ENCODE measurements at places on chromosomes 2 and 18. TPM values are rescaled to one million over a fixed set of nuclear protein-coding genes. Genes with fewer than 3 reads are reported as not detected.

The C1QL2 gene
- 0.20 TPM for total RNA-seq

The TFCP2L1 gene
- 0.05 TPM for total RNA-seq

The COL4A3 gene
- total RNA-seq: not detected

The FOXI3 gene
- total RNA-seq: 0.60 TPM

The LHCGR gene
- total RNA-seq: not detected

The MCFD2 gene
- 161 TPM for total RNA-seq

The WNT6 gene
- 2.6 TPM for total RNA-seq

The CLIP4 gene
- total RNA-seq: 18.4 TPM

DNA sequence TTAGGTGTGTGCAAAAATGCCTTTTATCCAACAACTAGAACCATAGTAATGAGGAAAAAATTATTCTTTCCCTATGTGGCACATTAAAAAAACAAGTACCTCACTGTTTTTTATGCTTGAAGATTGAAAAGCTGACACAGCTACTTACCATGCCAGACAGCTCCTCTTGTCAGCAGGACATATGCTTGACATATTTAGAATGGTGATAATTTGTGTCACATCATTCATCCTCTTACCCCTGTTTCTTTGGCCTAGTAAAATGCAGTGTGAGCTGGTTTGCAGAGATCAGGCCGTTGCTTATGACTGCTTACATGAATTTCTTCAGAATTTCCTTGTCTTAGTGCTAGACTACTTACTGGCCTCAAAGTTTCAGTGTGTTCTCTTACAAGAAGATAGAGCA lies 869.9 kb downstream of the LRP1B start:
- H3K27me3 ChIP-seq: no peaks in the 10 kb centered on the region
- no peak overlapping the region for H3K4me3 ChIP-seq
- no peaks in the 10 kb centered on the region for H3K36me3 ChIP-seq
- H3K27ac ChIP-seq: no peak overlapping the region

DNA sequence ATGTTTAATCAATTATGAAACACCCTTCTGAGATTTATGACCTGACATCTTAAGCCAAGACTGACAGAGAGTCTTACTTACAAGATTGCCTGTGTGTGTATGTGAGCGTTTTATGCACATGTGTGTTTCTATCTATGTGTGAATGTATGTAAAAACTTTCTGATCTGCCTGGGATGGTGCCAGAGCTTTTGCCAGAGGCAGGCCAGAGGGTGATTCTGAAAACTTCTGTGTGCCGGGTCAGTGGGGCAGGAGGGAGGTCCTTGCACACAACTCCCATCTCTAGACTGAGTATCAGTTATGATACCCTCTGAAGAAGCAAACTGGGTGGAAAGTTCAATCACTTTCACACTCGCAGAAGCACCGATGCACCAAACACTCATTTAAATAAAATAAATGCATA lies 335.0 kb upstream of the NT5C1B start:
- H3K4me1 ChIP-seq: peaks cover 18% of the 10 kb centered on the region
- H3K27me3 ChIP-seq: no peaks in the 10 kb centered on the region
- no peaks in the 10 kb centered on the region for H3K36me3 ChIP-seq
- no peak overlapping the region for H3K4me3 ChIP-seq
- no peak overlapping the region for H3K27ac ChIP-seq
- DNase-seq: no peak

GRCh38 chr2:191204433-191204832 lies 40.8 kb upstream of the MYO1B start:
- DNase-seq: no peak
- no peaks in the 10 kb centered on the region for H3K27me3 ChIP-seq
- H3K36me3 ChIP-seq: no peaks in the 10 kb centered on the region
- H3K4me3 ChIP-seq: no peak overlapping the region
- no peak overlapping the region for H3K27ac ChIP-seq

DNA sequence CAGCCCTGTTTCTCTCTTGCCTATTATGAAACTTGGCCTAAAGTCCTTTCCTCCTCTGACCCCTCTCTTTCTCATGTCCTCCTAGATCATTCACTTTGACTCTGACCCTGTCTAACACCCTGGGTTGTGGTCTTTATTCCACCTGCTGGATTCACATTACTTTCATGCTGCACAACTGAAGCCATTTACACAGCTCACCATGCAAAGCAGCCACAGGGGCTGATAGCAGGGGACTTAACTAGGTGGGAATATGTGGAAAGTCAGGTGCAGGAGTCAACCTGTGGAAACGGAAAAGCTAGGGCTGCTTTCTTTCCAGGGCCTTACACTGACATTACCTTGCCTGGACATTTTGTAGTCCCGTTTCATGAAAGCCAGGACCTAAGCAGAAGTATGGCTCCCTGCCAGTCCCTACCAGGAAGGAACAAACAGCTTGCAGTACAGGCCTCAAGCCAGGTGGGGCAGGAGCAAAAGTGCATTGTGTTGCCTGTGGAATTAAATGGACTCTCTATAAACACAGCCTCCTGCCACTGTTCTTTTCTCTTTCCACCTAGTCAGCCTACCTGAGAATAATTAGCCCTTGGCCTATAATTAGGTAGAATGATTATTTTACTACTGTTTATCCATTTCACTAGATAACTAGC lies 11.8 kb downstream of the MAPRE3 start:
- no peaks in the 10 kb centered on the region for H3K27me3 ChIP-seq
- H3K4me3 ChIP-seq: no peak overlapping the region
- peaks cover 10% of the 10 kb centered on the region for H3K4me1 ChIP-seq
- peak; percentile 37 for DNase-seq
- H3K27ac ChIP-seq: no peak overlapping the region

DNA sequence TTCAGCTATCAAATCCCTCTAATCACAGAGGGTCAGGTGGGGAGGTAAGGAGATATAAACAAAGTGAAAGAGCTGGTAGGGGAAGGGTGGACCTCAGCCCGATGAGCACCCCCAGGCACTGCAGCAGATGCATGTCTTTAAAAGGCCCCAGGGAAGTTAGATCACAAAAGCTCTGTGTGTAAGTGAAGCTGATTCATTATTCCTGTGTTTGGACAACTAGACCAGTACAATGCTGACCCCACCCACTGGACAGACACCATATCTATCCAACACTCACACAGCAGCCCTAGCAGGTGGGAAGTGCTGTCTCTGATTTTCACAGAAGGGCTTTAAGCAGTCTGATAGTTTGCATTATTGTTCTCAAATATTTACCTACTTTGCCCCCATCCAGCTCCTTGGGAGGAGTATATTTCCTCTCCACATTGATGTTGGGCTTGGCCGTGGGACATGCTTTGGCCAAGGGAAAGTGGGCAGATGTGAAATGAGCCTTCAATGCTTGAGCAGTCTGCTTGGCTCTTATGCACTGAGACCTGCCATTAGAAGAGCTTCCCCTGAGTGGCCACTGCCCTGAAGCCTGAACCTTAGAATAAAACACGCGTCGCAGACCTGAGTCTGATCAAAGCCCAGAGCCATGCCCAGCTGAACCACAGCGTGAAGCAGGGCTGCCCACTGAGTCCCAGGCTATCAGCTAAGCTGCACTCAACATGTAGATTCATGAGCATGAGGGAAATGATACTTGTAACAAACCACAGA lies 111.4 kb downstream of the COPS8 start:
- no peaks in the 10 kb centered on the region for H3K27me3 ChIP-seq
- H3K36me3 ChIP-seq: no peaks in the 10 kb centered on the region
- peaks cover 48% of the 10 kb centered on the region for H3K4me1 ChIP-seq
- peak; percentile 80 for DNase-seq
- H3K4me3 ChIP-seq: no peak overlapping the region

DNA sequence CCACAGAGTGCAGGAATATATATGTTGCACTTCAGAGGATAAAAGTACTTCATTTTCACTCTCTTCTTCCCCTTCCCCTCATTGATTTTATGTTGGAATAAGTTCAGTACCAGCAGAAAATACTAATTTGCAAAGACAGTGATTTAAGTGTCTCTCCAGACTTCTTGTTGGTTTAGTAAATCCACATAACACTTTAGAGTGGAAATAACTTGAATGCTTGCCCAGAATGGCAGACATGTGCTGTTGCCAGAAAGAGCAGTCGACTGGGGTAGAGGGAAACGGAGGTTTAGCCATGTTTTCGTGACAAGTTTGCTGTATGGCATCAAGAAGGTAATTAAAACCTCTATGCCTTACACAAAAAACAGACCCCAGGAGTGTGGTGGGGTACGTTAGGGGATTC lies 246.0 kb upstream of the CXCR4 start:
- H3K36me3 ChIP-seq: no peaks in the 10 kb centered on the region
- H3K27ac ChIP-seq: no peak overlapping the region
- H3K4me3 ChIP-seq: no peak overlapping the region
- H3K27me3 ChIP-seq: no peaks in the 10 kb centered on the region
- no peaks in the 10 kb centered on the region for H3K4me1 ChIP-seq
- peak; percentile 41 for DNase-seq

DNA sequence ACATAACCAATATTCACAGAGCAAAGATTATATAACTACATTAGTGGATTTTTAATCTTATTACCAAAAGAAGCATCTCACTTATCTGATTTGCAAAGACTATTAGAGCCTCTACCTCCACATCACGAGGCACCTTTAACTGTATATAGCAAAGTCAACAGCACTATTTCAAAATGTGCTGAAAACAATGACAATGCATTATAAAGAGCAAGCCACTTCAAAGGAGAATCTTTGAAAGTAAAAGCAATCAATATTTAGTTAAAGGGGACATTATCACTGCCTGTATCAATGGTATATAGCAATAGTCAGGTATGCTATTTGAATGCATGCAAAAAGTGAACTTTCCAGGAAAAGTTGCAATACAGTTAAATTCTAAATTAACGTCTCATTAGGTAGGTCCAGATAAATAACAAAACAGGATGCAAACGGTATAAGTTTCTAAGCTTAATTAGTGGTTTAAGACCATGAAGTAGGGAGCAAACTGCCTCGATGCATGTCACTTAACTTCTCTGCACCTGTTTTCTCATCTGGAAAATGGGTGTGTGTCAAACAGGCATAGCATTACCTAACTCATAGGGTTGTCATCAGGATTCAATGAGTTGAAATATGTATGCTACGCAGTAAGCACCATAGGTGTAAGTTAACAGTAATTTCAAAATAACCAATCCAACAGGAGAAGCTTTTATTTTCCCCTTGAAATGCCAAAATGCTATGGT lies 31.6 kb downstream of the ATL2 start:
- no peak overlapping the region for H3K27ac ChIP-seq
- DNase-seq: no peak
- peaks cover 5% of the 10 kb centered on the region for H3K36me3 ChIP-seq
- H3K27me3 ChIP-seq: no peaks in the 10 kb centered on the region

GRCh38 chr2:183465048-183465447 lies 340.8 kb downstream of the NUP35 start:
- H3K4me3 ChIP-seq: no peak overlapping the region
- H3K27me3 ChIP-seq: no peaks in the 10 kb centered on the region
- no peaks in the 10 kb centered on the region for H3K4me1 ChIP-seq

DNA sequence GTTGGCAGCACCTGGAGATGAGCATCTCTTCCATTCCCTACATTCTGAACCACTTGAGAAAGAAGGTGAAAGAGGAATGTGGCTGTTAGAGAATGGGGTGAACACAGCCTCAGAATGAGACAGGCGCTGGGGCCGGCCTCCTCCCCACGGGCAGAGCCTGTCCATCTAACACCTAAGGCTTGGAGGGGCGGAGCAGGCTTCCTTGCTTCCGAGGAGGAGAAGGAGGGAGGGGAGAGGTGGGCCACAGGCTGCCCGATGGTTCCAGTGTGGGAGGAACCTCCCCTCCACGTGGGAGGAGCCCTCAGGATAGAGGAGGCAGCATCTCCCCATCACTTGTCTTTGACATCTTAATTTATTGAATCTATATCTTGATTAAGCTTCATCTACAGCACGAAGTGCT lies 68.6 kb downstream of the CIB4 start:
- no peak for DNase-seq
- no peak overlapping the region for H3K4me3 ChIP-seq
- H3K27me3 ChIP-seq: peaks cover 33% of the 10 kb centered on the region
- H3K27ac ChIP-seq: no peak overlapping the region
- H3K36me3 ChIP-seq: no peaks in the 10 kb centered on the region
- H3K4me1 ChIP-seq: no peaks in the 10 kb centered on the region

DNA sequence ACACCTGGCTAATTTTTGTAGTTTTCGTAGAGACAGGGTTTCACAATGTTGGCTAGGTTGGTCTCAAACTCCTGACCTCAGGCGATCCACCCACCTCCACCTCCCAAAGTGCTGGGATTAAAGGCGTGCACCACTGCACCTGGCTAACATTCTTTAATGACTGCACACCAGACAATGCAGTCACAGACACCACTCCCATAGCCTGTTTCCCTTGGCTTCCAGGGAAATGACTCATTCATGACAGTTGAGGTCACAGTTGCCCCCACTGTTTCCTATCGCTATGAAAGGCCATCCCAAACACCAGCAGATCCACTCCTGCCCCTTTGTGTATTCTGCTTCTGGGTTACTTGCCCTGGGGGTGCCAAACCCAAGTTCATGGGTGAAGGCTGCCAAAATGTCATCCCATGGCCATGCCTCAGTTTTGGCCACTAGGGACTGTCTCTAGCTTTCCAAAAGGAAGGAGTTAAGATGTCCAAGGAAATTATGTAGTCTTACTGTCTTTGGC lies 8.7 kb downstream of the CHMP1B start:
- H3K36me3 ChIP-seq: no peaks in the 10 kb centered on the region
- H3K4me1 ChIP-seq: peaks cover 41% of the 10 kb centered on the region
- no peaks in the 10 kb centered on the region for H3K27me3 ChIP-seq

GRCh38 chr2:44358503-44358902 lies 2.8 kb downstream of the PREPL start:
- H3K27me3 ChIP-seq: no peaks in the 10 kb centered on the region
- no peak overlapping the region for H3K4me3 ChIP-seq
- DNase-seq: peak; percentile 73
- H3K4me1 ChIP-seq: peaks cover 12% of the 10 kb centered on the region

DNA sequence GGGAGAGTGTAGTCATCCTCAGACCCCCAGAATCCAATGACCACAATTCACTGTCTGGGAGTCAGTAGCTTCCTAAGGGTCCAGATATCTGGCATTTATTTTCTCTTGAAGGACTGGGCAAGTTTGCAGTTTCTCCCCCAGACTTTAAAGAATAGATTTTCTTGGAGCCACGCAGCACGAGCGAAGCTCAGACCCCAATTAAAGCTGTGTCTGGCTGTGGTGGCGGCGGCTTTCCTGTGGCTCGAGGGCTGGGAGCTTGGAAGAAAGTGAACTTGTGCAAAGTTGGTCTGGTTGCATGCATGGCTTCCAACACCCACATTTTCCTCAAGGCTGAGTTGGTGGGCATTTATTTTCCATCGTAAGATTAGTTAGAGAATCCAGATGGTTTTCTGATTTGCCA lies 105.0 kb downstream of the ACKR3 start:
- peaks cover 17% of the 10 kb centered on the region for H3K4me1 ChIP-seq
- H3K27me3 ChIP-seq: no peaks in the 10 kb centered on the region
- no peaks in the 10 kb centered on the region for H3K36me3 ChIP-seq
- no peak for DNase-seq

- no peak overlapping the region for H3K27ac ChIP-seq
- H3K36me3 ChIP-seq: no peaks in the 10 kb centered on the region
- H3K4me1 ChIP-seq: peaks cover 6% of the 10 kb centered on the region
- DNase-seq: no peak
- H3K27me3 ChIP-seq: no peaks in the 10 kb centered on the region
Observed at GRCh38 chr2:84482603-84483002, 23.5 kb upstream of the SUCLG1 start.

- no peak overlapping the region for H3K4me3 ChIP-seq
- no peaks in the 10 kb centered on the region for H3K4me1 ChIP-seq
- H3K36me3 ChIP-seq: no peaks in the 10 kb centered on the region
- no peak overlapping the region for H3K27ac ChIP-seq
- H3K27me3 ChIP-seq: no peaks in the 10 kb centered on the region
Observed at GRCh38 chr2:126715111-126715510, 59.2 kb downstream of the GYPC start.

- H3K4me3 ChIP-seq: no peak overlapping the region
- no peak for DNase-seq
- no peaks in the 10 kb centered on the region for H3K36me3 ChIP-seq
- no peaks in the 10 kb centered on the region for H3K27me3 ChIP-seq
- no peak overlapping the region for H3K27ac ChIP-seq
Observed at GRCh38 chr2:217055624-217056023, 195.8 kb upstream of the TNP1 start.
